ENCODE measurements at places on chromosomes 2 and 18.

GRCh38 chr18:23542461-23542860, 39.1 kb downstream of the RMC1 start:
- DNase-seq, result no peak

DNA sequence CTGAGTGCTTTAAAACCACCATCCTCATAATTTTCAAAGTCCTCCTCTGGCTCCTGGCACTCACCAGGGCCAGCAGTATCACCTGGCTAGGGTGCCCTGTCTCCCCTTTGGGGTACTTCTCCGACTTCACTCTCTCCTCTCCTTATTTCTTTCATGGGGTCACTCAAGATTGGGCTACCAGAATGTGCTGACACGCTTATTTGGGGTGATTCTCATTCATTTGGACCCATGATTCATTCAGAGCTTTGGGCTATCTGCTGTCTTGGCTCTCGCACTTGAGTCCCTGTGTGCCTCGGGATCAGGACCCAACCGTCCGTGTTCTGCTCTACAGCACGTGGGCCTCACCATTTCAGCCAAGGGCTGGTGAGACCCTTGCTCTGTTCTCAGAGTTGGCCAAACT, 70.1 kb upstream of the NEDD4L start:
- no peak for DNase-seq

GRCh38 chr2:130357864-130358263, 2.0 kb downstream of the PTPN18 start:
- DNase-seq, result no peak

GRCh38 chr2:241291153-241291552, 24.3 kb downstream of the HDLBP start:
- no peak for DNase-seq

- no peak for DNase-seq
Measured at GRCh38 chr2:200179151-200179550, 127.3 kb upstream of the SPATS2L start.

DNA sequence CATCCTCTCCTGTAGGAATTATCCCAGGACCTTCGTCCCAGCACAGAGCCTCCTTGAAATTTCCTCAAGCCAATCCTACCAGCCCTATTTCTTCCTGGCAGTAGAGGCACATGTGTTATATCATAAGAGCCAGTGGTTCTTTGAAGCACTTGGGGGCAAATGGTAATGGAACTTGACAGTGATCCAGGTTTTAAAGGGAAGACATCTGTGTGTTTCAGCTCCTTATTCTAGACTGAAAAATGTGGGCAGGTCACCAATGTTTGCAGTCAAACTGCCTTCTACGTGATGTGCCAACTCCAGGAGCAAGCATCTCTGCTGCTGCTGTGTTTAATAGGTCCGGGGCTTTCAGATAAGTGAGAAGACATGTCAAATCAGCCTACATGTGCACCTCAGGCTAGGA, 157.1 kb downstream of the GALNT14 start:
- no peak for DNase-seq

GRCh38 chr2:110770959-110771431, 38.6 kb downstream of the ACOXL start:
- DNase-seq, result no peak

DNA sequence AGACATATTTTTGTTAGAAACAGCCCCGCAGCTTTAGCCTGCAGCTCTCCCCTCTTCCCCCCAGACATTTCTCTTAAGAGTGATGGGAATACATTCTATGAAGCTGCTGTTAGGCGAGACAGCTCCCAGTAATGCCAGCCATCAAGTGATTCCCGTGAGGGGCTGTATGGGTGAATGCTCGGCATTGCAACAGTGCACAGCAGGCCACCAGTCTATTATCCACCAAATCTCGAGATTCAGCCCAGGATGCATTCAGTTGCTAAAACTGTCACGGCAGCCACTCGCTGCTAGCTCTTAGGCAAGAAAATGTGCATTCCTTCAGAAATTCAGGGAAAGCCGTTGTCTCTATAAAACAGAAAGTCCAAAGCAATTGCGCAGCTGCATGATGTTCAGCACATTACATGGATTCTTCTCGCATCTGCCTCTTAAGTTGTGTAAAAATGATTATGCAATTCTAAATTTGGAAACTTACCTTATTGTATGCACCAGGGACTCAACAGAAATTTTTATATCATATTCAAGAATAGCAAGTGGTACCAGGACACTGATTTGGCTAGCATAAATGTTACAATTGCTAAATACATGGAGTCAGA, 211.3 kb upstream of the ARL4C start:
- DNase-seq, result no peak

DNA sequence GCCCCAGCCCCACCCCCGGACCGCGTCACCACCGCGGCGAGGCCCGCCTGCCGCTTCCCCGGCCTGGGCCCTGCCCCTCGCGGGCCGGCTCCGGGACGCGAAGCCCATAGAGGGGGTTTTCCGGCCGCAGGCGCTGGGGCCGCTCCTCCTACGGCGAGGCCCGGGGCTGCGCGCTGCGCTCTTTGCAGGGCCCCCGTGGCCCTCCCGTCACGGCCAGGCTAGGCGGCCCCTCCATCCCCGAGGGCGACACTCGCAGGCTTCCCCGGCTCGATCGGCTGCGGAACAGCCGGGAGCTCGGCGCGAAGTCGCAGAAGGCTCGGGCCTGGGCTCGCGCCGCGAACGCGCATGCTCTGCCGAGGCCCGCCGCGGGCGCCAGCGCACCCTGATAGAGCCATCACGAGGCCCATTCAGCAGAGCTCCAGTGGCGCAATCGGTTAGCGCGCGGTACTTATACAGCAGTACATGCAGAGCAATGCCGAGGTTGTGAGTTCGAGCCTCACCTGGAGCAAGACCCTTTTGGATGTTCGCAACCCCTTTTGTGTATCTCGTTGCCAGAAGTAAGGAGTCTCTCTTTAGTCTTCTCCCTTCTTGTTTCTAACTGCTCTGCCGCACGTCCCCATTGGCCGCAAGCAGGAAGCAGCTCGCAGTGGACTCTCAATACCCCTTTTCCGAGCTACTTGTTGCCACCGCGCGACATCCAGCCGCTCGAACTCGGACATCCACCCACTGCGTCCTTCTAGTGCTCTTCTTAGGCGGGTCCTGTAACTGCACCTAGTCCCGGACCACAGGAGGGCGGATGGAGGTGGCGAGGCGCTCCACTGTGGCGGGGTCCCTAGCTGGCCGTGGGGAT, 18.0 kb upstream of the HAAO start:
- DNase-seq, result peak; percentile 81

- DNase-seq, result no peak
Measured at GRCh38 chr2:198901894-198902293, 555.8 kb downstream of the SATB2 start.

DNA sequence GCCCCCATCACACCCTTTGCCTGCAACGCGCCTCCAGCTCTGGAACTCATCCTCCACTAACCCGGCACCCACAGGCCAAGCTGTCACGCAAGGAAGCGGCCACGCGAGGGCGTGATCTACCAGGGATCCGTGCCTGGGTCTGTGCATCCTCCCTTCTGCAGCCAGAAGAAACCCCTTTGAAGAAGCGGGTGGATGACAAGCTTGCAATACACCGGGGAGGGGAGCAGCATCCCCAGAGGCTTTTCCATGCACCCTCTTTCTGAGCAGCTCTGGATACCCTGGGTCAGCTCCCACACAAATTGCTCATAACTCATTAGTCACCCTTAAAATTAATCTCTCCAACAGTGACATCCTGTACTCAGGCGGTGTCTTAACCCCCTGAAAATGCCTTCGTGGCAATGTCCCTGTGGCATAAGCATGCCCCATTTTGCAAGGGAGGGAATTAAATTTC, 47.6 kb downstream of the PDCL3 start:
- no peak for DNase-seq

- DNase-seq, result no peak
Measured at GRCh38 chr2:218331745-218332144, 24.9 kb upstream of the CATIP start.

- no peak for DNase-seq
Measured at GRCh38 chr2:175363699-175364098, 182.2 kb upstream of the ATP5MC3 start.

DNA sequence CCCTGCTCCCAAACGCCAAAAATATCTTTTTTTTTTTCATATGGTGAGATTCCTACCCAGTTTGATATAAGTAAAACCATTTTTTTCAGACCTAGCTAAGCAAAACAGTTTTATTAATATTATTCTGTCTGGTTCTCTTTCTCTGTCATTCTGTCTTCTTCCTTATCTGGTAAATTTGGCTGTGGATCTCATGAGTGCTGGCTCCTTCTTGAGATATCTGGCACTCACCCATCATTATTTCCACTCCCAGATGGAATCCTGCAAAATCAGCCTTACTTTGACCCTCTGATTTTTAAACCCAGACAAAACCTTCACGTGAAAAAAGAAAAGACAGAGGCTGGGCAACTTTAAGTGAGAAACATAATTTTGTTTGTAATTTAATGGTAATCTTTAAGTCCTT, 373.6 kb downstream of the NYAP2 start:
- no peak for DNase-seq

DNA sequence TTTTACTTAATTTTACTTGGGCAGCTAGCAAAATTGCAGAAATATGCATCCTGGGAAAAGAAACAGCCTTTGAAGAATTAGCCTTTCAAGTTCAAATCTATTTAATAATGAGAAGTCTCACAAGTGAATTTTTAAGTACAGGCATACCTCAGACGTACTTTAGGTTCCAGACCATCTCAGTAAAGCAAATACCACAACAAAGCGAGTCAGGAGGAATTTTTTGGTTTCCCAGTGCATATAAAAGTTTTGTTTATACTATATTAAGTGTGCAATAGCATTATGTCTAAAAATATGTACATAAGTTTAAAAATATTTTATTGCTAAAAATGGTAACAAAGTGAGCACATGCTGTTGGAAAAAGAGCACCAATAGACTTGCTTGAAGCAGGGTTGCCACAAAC, 50.8 kb upstream of the TWSG1 start:
- DNase-seq, result no peak

DNA sequence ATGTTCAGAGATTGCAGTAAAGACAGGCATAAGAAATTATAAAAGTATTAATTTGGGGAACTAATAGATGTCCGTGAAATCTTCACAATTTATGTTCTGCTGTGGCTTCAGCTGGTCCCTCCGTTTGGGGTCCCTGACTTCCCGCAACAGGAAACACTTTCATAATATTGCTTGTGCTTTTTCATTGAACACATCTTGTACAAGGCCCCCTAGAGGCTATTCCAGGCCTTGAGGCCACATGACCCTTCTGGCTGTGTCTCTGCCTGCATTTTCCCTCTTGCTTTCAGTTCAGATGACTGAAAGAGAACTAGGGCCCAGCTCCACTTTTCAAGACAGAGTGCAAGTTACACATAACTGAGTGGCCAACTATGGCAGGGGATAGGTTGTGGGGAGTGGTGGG, 164.1 kb downstream of the TMEM247 start:
- DNase-seq, result no peak

DNA sequence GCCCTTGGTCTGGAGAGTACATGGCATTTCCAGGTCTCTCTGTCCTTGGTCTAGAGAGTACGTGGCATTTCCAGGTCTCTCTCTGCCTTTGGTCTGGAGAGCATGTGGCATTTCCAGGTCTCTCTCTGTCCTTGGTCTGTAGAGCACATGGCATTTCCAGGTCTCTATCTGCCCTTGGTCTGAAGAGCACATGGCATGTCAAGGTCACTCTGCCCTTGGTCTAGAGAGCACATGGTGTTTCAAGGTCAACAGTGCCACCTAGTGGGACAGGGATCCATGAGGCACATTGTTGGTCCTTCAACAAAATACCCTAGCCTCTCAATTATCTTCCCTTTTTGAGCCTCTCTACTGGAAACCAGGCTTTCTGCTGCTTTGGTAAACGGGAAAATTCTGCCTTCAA, 250.2 kb downstream of the OTX1 start:
- DNase-seq, result no peak

DNA sequence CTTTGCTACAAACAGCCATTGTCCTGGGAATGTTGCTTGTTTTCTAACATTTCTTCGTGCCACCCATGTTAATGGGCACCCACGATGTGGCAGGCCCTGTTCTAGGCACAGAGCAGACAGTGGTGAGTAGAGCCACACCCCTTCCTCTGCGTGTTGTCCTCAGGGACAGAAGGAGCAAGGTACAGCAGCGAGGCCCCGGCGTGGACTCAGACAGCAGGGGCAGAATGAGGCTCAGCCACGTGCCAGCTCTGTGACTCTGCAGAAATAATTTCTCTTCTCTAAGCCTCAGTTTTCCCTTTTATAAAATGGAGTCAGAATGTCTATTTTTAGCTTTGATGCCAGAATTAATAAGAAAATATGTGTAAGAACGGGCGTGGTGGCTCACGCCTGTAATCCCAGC, 401.7 kb downstream of the TSN start:
- no peak for DNase-seq

DNA sequence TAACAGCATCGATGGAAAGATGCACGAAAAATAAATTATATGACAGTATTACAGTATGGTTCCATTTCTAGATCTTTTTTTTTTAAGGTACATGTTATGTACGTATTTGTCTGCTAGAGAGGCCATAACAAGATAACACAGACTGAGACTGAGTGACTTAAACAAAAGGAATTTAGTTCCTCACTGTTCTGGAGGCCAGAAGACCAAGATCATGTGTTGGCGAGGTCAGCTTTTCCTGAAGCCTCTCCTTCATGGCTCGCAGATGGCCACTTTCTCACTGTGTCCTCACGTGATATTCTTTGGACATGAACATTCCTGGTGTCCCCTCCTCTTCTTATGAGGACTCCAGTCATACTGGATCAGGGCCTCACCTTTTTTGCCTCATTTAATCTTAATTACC, 177.4 kb downstream of the CAPN13 start:
- DNase-seq, result no peak

Measured in hematopoietic multipotent progenitor cell treated with erythropoietin and hydrocortisone succinate and interleukin-3 and kit ligand, for 17 days (in vitro differentiated cells).